GM10248 (cell line): ENCODE measurements at places on chromosomes 6 and 20.
A peak's percentile ranks its signal among the peaks of the same experiment; 100 is the strongest.

GRCh38 chr6:144307880-144308279 is 22.7 kb downstream of the UTRN start:
- no peak for DNase-seq

DNA sequence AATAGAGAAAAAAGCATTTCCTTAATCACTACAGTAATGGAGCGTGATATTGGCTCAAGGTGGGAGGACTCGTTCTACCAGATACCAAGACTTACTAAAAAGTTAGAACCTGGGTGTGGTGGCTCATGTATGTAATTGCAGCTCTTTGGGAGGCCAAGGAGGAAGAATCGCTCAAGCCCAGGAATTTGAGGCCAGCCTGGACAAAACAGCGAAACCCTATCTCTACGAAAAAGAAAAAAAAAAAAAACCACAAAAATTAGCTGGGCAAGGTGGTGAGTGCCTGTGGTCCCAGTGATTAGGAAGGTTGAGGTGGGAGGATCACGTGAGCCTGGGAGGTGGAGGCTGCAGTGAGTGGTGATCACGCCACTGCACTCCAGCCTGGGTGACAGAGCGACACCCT is 24.0 kb upstream of the ATRN start:
- no peak for DNase-seq

DNA sequence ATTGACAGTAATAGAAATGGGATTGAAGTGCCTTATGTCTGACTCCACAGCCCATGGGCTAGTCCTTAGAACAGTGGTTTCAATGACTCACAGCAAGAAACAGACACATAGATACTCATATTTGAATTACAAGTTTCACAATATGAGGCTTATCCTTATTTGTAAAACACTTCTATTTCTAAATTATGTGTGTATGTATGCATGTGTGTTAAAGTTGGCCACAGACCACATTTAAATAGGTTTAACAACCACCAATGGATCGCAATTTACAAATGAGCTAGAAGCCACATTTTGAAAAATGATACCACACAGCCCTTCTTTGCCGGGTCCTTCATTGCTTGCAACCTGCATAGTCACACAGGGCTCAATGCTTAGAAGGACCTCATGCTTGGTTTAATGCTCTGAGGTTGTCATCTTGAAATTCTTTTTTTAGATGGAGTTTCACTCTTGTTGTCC is 157.8 kb upstream of the PREP start:
- DNase-seq = peak; percentile 43

GRCh38 chr6:64006246-64006645 is 370.6 kb downstream of the PHF3 start:
- no peak for DNase-seq

DNA sequence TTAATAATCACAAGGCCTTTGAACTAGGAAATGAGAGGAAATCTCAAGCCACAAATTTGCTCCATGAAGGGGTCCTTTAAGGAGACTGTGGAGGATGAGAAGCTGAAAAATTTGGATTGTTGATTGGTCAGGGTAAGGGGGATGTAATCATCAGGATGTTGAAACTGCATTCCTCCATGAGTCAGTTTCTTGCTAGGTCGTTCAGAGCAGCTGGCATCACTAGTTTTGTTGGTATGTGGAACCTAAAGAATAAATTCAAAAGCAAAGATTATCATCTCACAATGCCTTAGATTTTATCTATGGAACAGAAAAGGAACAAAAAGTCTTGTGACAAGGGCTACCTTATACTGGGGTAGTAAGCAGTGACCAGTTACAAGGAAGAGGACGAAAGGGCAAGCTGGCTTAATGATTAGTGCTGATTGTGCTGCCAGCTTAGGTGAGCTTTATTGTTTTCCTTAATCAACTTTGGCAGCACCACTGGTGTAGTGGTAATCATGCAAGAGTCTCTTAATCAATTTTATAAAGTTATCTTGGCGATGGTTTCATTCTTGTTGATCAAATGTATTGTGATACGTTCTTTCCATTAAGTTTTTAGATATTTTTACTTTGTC is 36.6 kb downstream of the CRISP2 start:
- DNase-seq = no peak

GRCh38 chr6:465531-466348 is 74.2 kb downstream of the IRF4 start:
- DNase-seq = no peak

GRCh38 chr20:41169162-41169690 is 31.9 kb downstream of the PLCG1 start:
- DNase-seq = no peak

DNA sequence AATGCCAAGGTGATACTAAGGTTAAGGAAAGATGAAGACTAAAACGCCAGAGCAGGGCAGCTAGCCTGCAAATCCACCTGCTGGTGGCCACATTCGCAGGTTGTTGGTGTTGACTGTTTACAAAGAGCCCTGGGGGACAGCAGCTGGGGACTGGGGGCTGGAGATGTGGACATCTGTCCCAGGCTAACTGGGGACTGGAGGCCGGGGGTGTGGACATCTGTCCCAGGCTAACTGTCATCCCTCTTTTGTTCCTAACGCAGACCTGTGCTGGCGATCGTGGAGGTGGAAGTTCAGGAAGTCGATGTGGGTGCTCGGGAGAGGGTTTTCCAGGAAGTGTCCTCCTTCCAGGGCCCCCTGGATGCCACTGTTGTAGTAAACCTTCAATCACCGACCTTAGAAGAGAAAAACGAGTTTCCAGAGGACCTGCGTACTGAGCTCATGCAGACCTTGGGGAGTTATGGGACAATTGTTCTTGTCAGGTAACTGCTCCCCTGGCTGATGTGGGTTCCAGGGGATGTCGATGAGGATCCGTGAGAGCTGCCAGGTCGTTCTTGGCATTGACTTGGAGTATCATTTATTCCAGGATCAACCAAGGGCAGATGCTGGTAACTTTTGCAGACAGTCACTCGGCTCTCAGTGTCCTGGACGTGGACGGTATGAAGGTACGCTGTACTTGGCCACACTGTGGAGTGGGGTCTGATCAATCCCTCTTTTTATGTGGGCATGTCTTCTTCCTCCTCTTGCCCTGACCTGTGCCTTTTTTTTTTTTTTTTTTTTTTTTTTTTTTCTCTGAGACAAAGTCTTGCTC is 87.0 kb downstream of the SERAC1 start:
- DNase-seq = no peak

DNA sequence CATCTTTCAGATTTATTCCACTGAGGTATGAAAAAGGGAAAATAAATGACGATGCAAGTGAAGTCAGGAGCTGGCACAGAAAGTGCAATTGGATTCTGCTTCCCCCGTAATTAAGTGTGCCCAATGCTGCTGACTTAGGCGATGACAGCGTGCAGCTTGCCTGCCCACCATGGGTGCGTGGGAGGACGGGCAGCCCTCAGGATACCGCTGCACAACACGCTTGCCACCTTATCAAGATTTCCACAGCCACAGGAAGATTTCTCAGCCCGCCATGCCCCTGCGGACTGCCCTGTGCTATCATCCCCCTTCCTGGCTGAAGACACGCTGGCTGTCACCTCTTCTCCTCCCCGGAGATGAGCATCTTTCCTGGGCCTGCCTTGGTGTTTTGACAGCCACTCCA is 103.3 kb upstream of the BACH2 start:
- no peak for DNase-seq

GRCh38 chr20:706366-706885 is 30.8 kb upstream of the SCRT2 start:
- no peak for DNase-seq

GRCh38 chr20:8221887-8222419 is 89.9 kb downstream of the PLCB1 start:
- DNase-seq = peak; percentile 8

- no peak for DNase-seq
Measured at GRCh38 chr6:149078211-149078782, 239.2 kb upstream of the TAB2 start.

DNA sequence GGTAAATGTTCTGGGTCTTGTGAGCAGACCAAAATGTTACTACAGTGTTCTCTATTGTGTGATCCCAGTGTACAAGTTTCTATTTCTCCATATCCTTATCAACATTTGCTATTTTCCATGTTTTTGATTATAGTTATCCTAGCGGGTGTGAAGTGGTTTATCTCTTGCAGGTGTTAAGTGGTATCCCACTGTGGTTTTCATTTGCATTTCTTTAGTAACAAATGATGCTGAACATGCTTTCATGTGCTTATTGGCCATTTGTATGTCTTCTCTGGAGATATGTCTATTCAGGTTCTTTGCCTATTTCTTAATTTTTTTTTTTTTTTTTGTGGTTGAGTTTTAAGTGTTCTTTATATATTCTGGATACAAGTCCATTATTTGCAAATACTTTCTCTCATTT is 35.5 kb downstream of the NSFL1C start:
- no peak for DNase-seq

- no peak for DNase-seq
Measured at GRCh38 chr20:64121586-64121985, 14.2 kb upstream of the NPBWR2 start.

DNA sequence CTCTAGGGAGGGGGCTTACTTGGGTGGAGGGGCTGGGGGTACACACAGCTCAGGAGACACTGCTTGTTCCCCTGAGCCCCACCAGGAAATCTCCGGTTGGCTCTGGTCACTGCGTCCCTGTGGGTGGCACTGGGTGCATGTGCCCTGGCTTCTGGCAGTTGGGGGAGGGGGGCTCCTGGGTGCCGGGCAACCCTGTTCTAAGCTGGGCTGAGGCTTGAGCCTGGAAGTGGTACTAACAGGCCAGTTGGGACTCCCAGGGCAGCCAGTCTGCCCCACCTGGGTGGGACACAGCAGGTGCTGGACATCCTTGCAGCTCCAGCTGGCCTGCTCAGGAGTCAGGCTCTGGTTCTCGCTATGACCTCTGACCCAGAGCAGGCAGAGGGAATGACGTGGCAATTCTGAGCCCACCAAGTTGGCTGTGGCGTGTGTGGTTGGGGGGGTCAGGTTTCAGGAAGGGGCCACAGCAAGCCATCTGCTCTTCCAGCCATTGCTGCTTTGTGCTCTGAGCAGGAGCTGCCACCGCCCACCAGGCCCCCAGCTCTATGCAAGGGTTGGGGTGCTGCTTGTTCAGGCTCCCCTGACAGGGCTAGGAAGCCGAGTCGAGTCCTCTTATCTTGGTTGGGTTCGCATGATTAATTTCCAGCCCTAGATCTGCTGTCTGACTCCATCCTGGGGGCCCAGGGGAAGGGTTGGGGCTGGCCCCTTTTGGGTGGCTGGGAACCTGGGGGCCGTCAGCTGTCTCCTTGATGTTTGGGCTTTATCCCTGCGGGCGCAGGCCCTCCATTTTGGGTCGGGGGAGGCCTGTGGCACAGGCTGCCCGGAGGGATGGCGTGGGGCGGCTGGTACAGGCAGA is 590 bp downstream of the C20orf204 start:
- DNase-seq = no peak

DNA sequence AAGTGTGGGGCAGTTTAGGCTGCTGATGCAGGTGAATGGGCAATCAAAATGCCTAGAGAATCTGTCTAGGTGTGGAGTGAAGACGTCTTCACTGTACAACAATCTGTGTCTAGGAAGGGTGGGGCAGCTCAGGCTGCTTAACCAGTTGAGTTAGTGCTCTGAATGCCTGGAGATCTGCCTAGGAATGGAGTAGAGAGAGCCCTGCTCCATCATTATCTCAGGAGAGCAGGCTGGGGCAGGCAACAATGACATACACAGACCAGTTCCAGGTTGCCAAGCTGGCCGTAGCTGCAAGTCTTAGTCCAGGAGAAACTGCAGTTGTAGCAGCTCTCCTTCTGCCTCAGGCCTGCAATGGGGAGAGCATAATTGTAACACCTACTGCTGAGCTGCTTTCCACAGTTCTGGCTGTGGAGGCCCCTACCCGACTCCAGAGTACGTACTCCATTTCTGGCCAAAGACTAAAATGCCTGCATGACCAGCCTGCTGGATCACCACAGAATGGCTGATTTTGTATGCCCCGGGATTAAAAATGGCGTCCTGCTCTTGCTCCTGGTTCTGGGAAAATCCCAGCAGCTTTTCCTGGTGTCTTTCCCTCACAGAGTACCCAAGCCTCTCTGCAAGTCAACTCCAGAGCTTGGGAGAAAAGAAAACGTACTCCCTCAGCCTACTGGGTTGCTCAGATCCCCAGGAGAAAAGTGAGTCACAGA is 545.4 kb downstream of the ADGRB3 start:
- DNase-seq = no peak

DNA sequence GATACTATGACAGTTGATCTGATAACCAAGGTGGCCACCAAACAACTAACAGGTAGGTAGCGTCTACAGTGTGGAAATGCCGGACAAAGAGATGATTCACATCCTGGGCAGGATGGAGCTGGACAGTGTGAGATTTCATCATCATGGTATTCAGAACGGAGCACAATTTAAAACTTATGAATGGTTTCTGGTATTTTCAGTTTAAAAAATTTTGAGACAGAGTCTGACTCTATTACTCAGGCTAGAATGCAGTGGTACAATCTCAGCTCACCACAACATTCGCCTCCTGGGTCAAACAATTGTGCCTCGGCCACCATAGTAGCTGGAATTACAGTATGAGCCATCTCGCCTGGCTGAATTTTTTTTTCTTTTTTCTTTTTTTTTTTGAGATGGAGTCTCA is 43.8 kb downstream of the CEP57L1 start:
- no peak for DNase-seq

DNA sequence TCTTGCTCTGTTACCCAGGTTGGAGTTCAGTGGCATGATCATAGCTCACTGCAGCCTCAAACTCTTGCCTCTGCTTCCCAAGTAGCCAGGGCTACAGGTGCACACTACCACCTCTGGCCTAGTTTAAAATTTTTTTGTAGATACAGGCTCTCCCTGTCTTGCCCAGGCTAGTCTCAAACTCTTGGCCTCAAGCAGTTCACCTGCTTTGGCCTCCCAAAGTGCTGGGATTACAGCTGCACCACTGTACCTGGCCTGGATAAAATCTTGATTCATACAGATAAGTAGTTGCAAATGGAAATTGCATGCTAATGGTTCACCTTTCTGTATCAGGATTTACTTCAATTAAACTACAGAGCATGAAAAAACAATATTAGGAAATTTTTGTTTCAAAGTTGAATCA is 4.2 kb downstream of the CD2AP start:
- DNase-seq = no peak

GRCh38 chr20:53847139-53847836 is 223.1 kb downstream of the BCAS1 start:
- DNase-seq = no peak

DNA sequence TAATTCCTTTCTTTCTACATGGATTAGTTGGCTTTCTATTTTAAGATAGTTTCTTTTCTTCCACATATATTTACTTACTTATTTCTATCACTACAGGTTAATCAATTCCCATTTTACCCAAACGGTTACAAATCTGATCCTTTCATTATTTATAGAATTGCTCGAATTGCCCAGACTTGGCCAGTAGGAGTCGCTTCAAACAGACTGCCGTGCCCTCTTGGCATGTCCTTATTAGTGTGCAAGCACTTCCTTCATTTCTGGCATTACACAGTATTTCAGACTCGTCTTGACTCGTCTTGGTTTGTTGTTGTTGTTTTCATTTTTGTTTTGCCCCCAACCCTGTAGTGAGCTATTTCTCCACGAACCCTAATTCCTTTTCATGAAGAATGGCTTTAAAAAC is 74.6 kb downstream of the SAMD3 start:
- DNase-seq = peak; percentile 26
